ENCODE measurements at places on chromosomes 2 and 18.

- peak; percentile 70 for DNase-seq
Measured at GRCh38 chr2:166057370-166058164, 70.3 kb downstream of the SCN1A start.

DNA sequence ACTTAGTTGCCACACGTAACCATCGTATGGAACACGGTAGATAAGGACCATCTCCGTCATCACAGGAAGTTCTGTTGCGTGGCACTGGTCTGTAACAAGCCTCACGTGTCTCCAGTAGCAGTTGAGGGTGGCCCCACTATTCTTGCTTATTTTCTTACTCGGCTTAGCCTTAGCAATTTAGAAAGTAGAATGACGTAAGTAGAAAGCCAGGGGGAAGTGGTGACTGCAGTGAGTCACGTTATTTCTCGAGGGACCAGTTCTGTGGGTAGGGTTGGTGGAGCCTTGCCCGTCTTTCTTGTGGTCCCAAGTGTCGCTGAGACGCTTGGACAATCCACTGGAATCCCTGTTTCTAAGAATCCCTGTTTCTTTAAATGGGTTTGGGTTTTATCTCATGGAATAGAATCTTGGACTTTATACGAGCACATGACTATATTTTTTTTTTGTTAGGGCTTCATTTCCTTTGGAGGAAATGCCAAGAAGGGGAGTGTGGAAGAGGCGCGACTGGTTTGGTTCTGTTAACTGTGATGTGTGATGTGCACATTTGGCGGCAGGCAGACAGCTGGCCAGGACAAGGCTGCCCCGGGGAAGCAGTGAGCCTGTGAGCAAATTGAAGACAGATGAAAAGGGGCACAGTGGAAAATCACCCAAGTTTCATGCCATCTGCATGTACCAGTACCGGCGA lies 96.2 kb downstream of the CABLES1 start:
- DNase-seq, result no peak

GRCh38 chr2:217842017-217842416 lies 160.8 kb downstream of the TNS1 start:
- no peak for DNase-seq

- no peak for DNase-seq
Measured at GRCh38 chr2:24820175-24820513, 26.9 kb downstream of the CENPO start.

- DNase-seq, result no peak
Measured at GRCh38 chr2:71629273-71629672, 175.9 kb downstream of the DYSF start.

- DNase-seq, result peak; percentile 23
Measured at GRCh38 chr2:30736461-30737325, 70.6 kb downstream of the CAPN13 start.

DNA sequence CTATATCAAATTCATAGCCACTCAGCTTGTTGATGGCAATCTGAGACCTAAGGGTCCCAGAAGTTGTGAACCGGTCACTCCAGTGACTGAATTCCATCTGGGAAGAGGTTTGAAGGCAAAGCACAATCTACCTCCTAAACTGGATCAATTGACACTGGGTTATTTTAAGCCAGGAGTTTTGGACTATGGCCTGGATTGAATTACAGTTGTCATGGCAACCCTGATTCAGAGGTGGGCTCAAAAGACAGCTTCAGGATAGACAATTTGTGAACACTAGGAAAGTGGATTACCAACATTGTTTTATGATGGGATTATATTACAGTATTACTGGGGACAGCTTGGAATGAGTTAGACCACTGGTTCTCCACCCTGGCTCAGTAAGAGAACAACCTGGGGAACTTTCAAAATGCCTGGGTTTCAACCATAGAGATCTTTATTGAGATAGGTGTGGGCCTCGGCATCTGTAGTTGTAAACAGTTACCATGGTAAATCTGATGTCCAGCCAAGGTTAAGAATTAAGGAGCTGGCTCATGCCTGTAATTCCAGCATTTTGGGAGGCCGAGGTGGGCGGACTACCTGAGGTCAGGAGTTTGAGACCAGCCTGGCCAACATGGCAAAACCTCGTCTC lies 58.8 kb downstream of the MFSD6 start:
- DNase-seq, result peak; percentile 80

DNA sequence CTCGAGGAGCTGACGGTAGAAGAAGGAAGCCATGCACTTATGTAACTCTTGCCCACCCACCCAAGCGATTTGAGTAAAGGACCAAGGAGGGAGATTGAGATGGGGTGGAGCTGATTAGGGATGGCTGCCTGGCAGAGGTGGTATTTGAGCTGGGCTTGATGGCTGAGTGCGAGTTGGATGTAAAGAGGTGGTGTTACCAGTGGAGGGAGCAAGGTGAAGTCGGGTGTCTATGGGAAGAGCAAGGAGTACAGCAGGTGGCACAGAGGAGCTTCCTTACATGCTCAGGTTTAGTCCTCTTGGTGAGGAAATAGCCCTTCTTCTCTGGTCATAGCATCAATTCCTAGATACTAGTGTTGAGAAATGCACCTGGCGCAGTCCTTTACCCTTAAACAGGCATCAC lies 294.2 kb upstream of the SKOR2 start:
- no peak for DNase-seq

DNA sequence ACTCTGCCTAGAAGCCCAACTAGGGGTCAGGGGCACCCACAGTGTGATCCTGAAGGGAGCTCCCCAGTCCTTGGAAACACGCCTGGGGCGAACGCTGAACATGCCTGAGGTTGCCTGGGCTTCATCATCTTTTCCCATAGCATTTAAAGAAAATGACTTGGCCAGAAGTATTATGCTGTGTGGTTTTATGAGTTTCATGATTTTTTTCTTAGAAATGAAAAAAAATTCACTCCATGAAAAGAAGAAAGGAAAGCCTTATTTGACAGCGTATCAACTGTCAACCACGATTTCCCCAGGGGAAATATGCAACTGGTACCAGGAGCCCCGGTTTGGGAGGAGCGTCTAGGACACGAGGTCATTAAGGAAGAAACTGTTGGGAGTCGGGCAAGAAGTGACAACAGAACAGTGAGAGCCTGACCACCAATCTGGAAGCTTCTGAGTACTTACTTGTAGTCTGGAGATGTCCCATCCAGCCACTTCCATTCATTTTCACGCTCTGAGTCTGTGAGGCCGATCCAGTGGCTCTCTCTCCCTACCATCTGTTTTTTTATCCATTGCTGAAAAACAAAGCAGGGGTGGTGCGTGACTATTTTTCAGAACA lies 63.5 kb upstream of the THOC1 start:
- no peak for DNase-seq

- no peak for DNase-seq
Measured at GRCh38 chr18:328928-329327, 61.1 kb upstream of the THOC1 start.

DNA sequence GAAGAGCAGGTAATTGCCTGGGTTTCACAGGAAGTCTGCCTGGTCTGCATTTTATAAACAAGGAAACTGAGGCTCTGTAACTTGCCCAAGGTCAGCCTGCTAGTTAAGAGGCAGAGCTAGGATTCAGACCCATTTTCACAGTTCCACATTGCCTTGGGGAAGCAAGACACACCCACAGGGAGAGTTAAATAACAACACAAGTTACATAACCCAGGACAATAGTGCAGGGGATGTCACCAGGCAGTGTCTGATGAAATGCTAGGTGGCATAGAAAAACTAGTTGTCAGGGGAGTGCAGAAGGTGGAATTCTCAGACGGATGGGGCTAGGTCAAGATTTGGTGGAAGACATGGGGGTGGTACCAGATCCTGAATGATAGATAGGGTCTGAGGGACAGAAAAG lies 69.7 kb downstream of the PRKCE start:
- no peak for DNase-seq

DNA sequence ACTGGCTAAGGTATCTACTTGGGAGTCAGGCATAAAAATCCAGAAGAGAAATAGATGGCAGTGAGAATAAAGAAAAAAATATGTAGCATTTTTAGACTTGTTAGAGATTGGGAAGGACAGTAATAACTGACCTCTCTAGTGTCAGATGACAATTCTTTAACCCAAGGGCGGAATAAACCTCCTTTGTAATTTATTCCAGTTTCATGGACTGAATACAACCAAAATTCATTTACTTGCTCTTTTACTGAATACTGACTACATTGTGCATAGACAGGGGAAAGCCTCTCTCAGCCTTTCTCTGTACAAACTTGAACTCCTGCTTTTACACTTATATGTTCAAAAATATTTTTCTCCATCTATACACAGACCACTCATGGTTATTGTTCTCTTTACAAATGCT lies 475.3 kb upstream of the RAB12 start:
- DNase-seq, result no peak

DNA sequence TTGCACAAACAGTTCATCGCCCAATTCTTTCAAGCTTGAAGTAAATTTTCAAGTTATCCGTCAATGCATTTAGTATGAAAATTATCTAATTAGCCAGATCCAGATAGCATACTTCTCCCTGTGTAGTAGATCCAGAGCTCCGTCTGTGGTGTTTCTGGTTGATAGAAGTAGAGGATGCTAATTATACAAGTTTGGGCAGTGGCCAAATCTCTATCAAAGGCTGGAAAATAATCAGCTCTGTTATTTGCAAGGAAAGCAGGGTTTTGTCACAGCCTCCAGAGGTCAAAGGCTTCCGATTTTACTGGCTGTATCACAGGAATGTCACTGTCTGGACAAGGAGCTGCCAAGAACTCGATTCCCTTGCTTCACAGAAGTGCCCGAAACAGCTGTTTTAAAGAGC lies 28.6 kb downstream of the LRRC30 start:
- no peak for DNase-seq

- no peak for DNase-seq
Measured at GRCh38 chr2:102140377-102140776, 2.2 kb upstream of the IL1R1 start.

GRCh38 chr2:182826064-182826463 lies 40.4 kb downstream of the FRZB start:
- peak; percentile 12 for DNase-seq

- DNase-seq, result no peak
Measured at GRCh38 chr2:236008006-236008405, 160.2 kb downstream of the GBX2 start.

DNA sequence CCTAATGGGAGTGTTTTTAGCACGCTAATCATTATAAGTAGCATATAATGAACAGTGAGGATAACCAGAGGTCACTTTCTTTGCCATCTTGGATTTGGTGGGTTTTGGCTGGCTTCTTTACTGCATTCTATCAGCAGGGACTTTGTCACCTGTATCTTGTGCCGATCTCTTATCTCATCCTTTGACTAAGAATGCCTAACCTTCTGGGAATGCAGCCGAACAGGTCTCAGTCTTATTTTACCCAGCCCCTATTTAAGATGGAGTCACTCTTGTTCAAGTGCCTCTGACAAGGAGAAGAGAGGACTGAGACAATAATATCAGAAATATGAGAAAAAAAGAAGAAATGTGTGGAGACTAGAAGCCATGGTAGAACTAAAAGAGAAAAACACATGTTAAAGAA lies 276.4 kb downstream of the TMX3 start:
- no peak for DNase-seq

- DNase-seq, result no peak
Measured at GRCh38 chr2:131044075-131044756, 49.0 kb downstream of the FAM168B start.

DNA sequence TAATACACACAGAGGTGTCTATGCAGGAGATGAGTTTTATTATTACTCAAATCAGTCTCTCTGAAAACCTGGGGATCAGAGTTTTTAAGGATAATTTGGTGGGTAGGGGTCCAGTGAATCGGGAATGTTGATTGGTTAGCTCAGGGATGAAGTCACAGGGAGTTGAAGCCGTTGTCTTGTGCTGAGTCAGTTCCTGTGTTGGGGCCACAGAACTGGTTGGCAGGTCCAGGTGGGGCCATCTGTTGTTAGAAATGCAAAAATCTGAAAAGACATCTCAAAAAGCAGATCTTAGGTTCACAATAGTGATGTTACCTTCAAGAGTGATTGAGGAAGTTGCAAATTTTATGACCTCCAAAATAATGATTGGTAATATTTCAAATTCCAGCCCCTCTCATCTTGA lies 86.9 kb downstream of the VSNL1 start:
- DNase-seq, result no peak

DNA sequence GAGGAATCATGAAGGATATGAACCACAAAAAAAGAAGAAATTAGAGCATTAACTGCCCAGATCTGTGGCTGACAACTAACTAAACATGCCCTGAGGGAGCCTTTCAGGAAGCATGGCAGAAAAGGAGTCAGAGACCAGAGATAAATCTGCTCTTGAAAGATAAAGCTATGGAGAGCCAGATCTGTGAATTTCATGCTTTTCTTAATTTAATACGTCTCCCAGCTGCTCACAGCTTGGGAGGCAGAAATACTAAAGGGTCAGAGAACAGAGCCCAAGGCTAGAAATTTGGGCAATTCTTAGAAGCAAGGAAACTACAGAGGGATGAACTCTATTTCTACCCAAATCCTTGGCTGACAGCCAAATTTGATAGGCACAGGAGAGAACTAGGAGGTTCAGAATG lies 223.0 kb upstream of the DPP10 start:
- no peak for DNase-seq

GRCh38 chr2:168978461-168978861 lies 52.7 kb downstream of the ABCB11 start:
- DNase-seq, result no peak

- no peak for DNase-seq
Measured at GRCh38 chr2:17814601-17815000, 1.7 kb upstream of the MSGN1 start.

Data from NCI-H2081 (cell line).